CD4-positive, alpha-beta memory T cell (primary cell): ENCODE measurements at places on chromosomes 12 and 14.

- peak; percentile 36 for DNase-seq
Measured at GRCh38 chr12:57086493-57087009, 2.4 kb upstream of the NAB2 start.

- no peak for DNase-seq
Measured at GRCh38 chr12:12442548-12443071, 85.7 kb downstream of the BORCS5 start.

GRCh38 chr14:92570674-92571262 is 57.2 kb downstream of the RIN3 start:
- no peak for DNase-seq

GRCh38 chr12:54654926-54655325 is 6.8 kb upstream of the DCD start:
- no peak for DNase-seq

GRCh38 chr12:131381716-131382430 is 329.0 kb upstream of the SFSWAP start:
- DNase-seq = no peak

- no peak for DNase-seq
Measured at GRCh38 chr14:56331592-56332216, 213.5 kb downstream of the PELI2 start.

- DNase-seq = no peak
Measured at GRCh38 chr12:51838762-51839161, 9.8 kb downstream of the FIGNL2 start.

- no peak for DNase-seq
Measured at GRCh38 chr12:53501615-53502181, 615 bp downstream of the TARBP2 start.

- no peak for DNase-seq
Measured at GRCh38 chr12:12683725-12684124, 12.3 kb downstream of the GPR19 start.

GRCh38 chr14:77375973-77376770 is 722 bp downstream of the TMED8 start:
- no peak for DNase-seq

- DNase-seq = no peak
Measured at GRCh38 chr12:89058402-89058801, 293.9 kb downstream of the DUSP6 start.
